ENCODE measurements at places on chromosomes 4 and X.
A peak's percentile ranks its signal among the peaks of the same experiment; 100 is the strongest.

GRCh38 chrX:105634180-105634579 is 188.2 kb upstream of the NRK start:
- DNase-seq = no peak

DNA sequence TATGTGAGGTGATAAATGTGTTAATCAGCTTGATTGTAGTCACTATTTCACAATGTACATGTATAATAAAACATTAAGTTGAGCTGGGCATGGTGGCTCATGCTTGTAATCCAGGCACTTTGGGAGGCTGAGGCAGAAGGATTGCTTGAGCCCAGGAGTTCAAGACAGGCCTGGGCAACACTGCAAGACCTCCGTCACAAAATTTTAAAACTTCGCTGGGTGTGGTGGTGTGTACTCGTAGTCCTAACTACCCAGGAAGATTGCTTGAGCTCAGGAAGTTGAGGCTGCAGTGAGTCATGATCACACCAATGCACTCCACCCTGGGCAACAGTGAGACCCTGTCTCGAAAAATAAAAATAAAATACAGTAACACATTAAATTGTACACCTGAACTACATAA is 20.1 kb downstream of the LYAR start:
- DNase-seq = peak; percentile 56

GRCh38 chr4:63786171-63786570 is 623.1 kb downstream of the TECRL start:
- DNase-seq = no peak

DNA sequence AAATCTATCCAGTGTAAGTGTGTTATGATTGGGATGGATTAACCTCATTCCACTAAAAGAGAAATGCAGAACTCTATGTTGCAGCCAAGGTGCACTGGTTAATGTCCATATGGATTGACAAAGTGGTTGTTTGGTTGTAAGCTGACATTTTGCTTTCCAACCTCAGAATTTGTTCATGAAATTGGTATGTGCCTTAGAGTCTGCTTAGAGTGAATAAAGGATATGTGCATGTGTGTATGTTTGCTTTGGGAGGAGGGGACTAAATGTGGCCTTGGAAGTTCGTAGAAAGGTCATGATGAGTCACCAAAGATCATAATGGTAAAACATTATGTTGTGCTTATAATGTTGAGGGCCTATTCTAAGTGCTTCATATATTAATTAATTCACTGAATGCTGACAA is 44.1 kb upstream of the MBNL3 start:
- DNase-seq = no peak

GRCh38 chrX:28205126-28205525 is 223.9 kb upstream of the DCAF8L1 start:
- DNase-seq = no peak

- DNase-seq = no peak
Measured at GRCh38 chrX:18543738-18544137, 118.3 kb downstream of the CDKL5 start.

GRCh38 chrX:16267431-16267830 is 100.2 kb downstream of the MAGEB17 start:
- DNase-seq = no peak

DNA sequence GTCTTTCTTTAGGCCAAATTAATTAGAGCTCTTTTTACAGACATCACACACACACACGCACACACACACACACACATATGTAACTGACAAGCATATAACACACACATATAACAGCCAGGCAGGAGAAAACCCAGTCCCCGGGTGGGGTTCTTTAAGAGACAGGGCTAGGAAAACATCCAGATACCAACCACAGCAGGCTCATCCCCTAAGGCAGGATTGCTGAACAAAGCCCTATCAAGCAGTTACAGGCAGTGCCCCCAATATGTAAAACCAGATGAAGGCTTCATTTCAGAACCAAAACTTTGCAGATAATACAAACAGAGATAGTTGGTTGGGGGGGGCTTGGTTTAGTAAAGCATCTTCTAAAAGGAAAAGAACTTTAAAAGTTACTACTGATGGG is 18.0 kb upstream of the FAM47E start:
- DNase-seq = no peak

GRCh38 chr4:139493176-139493575 is 39.3 kb downstream of the RAB33B start:
- no peak for DNase-seq

DNA sequence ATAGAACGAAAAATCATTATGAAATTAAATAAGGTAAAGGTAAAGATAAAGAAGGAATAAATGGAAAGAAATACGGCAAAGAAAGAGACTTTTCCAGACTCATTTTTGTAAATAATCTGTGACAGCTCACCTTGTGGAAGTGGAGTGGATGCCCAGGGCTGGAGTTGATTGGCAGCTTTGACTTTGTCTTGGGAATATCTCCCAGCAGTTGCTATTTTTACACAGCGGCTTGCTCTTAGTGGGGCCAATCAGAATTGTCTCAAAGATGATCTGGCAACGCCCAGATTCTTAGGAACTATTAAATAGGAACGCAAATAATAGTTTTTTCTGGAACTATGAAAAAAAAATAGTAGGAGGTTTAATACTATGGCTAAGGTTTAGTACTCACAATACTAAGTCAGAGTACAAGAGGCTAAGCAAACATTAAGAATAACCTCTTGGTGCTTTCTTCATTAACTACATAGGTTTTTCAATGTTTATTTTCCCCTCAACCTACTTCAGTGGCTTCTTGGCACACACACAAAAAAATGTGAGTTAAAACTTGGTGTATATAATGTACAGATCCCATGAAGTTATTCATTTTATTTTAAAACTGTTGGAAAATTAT is 132.7 kb downstream of the TRAM1L1 start:
- DNase-seq = no peak

- DNase-seq = no peak
Measured at GRCh38 chr4:82583897-82584587, 22.3 kb upstream of the TMEM150C start.

DNA sequence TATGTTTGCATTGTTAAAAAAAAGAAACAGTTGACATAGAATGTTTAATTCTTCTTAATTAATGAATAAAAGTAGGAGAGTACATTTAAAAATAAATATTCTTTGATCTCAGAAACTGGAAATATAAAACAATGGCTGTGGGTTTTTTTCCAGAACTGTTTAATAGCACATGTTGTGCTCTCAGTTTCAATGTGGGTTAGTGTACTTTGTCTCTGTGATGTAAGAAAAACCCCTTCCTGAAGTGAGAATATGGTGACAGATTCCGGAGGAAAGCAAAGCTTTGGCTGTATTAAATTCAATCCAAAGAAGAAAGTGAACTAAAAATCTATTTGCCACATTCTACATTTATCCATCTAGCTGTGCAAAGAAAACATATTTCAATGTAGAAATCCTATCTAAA is 261.9 kb upstream of the ADGRL3 start:
- no peak for DNase-seq

- DNase-seq = no peak
Measured at GRCh38 chrX:10931976-10932375, 179.2 kb upstream of the HCCS start.

- peak; percentile 22 for DNase-seq
Measured at GRCh38 chrX:103215425-103215991, 600 bp downstream of the BEX4 start.

GRCh38 chrX:22105231-22105630 is 73.1 kb downstream of the PHEX start:
- DNase-seq = no peak

DNA sequence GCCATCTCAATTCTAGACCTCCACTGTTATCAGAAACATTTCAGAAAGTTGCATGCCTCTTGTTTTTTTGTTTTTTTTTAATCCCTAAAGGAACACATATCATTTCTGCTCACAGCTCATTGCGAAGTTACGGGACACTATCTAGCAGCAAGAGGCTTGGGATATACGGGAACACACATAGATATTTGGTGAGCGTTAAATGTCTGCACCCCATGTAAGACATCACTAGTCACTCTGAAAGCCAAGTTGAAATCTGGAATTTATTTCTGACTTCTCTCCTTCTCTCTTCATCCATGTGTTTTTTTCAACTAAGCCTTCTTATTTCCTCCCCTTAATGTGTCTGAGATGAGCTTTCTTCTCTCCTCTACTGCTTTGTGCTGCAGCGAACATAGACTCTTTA is 683.7 kb downstream of the PDHA2 start:
- no peak for DNase-seq

GRCh38 chr4:92111493-92111892 is 192.3 kb upstream of the GRID2 start:
- no peak for DNase-seq

GRCh38 chr4:52989865-52990264 is 127.7 kb downstream of the RASL11B start:
- no peak for DNase-seq

GRCh38 chr4:2335729-2336101 is 73.8 kb upstream of the MXD4 start:
- DNase-seq = no peak

DNA sequence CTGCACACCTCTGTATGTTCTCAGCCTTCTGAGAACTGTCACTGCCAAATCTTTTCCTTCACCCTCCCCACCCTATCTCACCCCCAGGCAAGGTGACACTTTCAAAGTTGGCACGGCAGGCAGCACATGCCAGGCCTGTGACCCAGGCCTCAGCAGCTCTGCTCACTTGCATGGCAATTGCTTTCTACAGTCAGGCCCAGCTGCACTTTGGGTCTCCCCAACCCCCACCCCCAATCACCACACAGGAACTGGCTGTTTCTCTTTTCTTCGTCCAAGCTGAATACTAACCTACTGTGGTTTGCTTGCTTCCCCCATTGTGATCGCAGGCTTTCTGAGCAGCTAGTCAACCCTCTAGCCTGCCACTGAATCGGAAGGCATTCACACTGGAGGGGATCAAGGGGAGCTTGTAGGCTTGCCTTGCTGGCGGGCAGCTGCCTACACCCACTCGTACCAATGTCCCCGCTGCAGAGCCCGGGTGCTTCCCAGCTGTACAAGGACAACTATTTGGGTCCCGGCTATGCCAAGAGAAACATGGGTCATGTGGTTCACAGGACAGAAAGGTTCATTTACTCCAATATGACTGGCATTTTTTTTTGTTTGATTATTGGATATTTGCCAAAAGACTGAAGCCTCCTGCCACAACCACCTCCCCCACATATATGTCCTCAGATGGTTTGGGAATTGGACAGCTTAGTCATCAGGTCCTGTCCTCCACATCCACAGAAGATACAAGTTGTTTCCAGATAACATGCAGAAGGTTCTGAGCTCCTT is 28.1 kb downstream of the SLC25A43 start:
- no peak for DNase-seq

- no peak for DNase-seq
Measured at GRCh38 chr4:78149751-78150542, 92.8 kb downstream of the FRAS1 start.

- DNase-seq = no peak
Measured at GRCh38 chr4:121397941-121398601, 17.3 kb upstream of the QRFPR start.

GRCh38 chr4:139851639-139852038 is 186.0 kb downstream of the MGST2 start:
- DNase-seq = no peak

- no peak for DNase-seq
Measured at GRCh38 chr4:41025824-41026223, 188.5 kb downstream of the APBB2 start.

DNA sequence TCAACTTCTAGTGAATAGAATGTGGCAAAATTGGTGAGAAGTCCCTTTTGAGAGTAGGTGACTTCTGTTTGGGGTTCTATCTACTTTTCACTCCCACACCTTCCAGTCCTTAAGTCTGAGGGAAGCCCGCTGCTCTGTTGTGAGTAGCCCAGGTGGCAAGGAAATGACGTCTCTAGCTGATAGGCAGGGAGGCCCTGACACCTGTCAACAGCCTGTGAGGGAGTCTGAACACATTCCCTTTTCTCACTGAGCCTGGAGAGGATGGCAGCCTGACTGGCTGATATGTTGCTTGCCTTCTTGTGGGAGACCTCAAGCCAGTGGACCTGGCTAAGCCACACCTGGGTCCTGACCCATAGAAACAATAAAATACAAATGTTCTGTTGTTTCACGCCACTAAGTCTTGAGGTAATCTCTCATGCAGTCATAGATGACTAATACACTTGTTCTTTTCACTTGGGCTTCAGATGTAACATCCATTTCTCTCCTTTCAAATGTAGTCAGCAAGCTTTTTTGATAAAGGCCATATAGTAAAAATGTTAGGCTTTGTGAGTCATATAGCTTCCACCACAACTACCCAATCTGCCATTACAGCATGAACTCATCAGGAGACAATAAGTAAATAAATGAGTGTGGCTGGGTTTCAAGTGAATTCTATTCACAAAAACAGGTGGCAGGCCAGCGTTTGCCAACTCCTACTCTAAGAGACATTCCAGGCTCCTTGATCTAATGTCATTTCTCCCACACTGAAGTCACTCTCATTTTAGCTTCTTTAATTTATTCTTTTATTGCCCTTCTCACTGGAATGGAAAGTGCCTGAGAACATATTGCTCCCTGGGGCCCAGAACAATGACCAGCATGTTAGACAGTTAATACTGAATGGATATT is 265.1 kb upstream of the MAD2L1 start:
- DNase-seq = no peak

All from activated CD4-positive, alpha-beta memory T cell treated with anti-CD3 and anti-CD28 coated beads, Interleukin-2, amount 10 ng/mL, durations not matched to agents 7 days and 5 days (primary cell).